ENCODE measurements at places on chromosomes 6 and 20.

DNA sequence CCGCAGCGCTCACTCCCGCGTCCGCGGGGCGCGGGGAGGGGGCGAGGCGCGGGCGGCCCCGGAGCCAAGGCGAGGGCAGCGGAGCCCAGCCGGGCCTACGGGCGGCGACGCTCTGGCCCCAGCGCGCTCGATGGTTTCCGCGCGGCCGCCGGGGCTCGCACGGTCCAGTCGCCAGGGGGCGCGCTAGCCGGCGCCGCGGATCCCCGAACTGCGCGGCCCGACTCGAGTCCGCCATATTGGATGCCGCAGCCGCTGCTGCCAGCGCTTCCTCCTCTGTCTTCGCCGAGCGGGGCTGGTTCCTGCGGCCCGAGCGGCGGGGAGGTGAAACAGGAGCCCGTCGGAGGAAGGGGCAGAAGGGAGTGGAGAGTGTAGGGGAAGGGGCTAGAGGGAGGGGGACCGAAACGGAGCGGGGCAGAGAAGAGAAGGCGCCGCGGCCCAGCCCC, at the start of gene SCAF8:
SCAF8 (plus strand) TSS at position 234 of the 443 bp plus-strand sequence. CDS start 485 bp downstream, outside the sequence.
- DNase-seq, result peak; percentile 68

DNA sequence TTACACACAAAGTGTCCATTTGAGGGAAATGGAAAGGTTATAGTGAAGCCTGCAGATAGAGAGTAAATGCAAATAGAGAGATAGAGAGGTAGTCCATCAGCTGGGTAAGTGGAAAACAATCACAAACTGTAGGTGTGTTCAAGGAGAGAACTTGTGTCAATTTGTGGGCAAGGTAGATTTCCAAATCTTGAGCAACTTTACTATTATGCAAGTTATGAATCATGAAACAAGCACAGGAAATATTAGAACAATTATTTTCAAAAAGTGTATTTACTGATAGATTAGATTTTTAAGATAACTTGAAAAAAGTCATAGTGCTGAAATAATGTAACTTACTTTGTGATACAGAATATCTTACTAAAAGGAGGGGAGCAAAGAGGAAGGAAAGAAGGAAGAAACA, 792.9 kb downstream of the EYS start:
- no peak for DNase-seq

- no peak for DNase-seq
These were observed 4.4 kb downstream of the RGS19 start for GRCh38 chr20:64074963-64075362.

GRCh38 chr20:8855315-8855714, 213.6 kb upstream of the PLCB4 start:
- DNase-seq, result no peak

GRCh38 chr6:107800564-107801164, 23.4 kb downstream of the SCML4 start:
- DNase-seq, result no peak

DNA sequence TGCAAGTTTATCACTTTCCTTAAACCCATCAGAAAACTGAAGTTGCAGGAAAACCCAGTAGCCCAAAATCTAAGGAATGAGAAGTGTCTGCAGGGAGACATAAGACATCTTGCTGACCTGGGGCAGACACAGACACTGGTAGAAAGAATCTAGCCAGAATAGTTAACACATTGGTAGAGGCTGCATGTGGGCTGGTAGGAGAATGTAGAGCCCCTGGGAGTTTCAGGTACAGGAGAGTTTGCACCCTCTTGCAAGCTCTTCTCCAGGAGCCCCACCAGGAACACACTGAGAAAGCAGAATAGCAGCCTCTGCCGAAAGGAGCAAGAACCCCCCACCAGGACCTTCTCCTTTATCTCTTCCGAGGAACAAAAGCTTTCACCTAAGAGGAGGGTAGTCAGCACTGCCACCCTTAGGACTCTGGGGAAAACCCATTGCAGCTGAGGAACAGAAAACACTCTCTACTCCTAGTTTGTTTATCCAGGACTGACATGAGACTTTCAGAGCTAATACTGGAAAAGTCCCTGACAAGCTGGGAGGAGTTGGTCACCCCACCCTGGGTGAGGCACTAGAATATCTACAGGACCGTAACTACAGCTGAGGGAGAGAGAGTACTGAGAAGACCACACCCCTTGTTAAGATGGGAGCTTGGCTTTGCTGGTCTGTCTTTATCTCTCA, 10.5 kb upstream of the OGFRL1 start:
- DNase-seq, result no peak

GRCh38 chr6:147508866-147509608, 547 bp downstream of the SAMD5 start:
- DNase-seq, result no peak

DNA sequence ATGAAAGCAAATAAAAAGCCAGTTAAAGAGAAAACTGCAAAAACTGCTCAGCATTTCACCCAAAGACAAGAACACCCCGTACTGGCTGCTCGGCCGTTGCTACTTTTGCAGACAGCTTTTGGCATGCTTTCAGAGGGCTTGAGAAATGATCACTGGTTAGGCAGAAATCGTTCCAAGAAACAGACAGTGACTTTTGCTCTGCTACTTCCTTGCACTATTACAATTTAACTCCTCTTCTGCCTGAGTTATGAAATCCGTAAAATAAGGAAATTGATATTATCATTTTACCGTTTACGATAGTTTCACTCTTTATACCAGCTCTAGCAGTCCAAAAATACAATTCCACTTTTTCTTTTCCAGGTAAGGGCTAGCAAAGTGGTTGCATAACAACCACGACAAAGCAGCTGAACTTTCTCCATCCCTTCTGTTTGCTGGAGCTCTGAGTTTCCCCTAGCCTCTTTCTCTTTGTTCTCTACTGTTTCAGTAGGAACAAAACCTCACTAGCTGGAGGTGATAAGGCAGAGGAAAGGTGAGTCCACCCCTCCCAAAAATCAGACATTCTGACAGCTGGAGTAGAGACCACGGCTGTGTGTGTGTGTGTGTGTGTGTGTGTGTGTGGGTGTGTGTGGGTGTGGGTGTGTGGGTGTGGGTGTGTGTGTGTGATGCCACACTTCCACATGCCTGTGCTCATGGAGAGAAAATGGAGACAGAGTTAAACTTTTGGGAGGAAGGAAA, 191.8 kb upstream of the RREB1 start:
- peak; percentile 92 for DNase-seq

GRCh38 chr20:50980071-50980681, 21.6 kb downstream of the MOCS3 start:
- DNase-seq, result peak; percentile 43

GRCh38 chr6:45365036-45365435, 12.7 kb downstream of the SUPT3H start:
- no peak for DNase-seq

- no peak for DNase-seq
These were observed 18.5 kb upstream of the ZSCAN9 start for GRCh38 chr6:28206527-28206926.

GRCh38 chr6:55516736-55517135, 62.3 kb downstream of the HMGCLL1 start:
- DNase-seq, result no peak

GRCh38 chr6:41462033-41462432, 84.1 kb upstream of the FOXP4 start:
- DNase-seq, result no peak

GRCh38 chr6:29667158-29667557, 10.3 kb downstream of the MOG start:
- DNase-seq, result no peak

DNA sequence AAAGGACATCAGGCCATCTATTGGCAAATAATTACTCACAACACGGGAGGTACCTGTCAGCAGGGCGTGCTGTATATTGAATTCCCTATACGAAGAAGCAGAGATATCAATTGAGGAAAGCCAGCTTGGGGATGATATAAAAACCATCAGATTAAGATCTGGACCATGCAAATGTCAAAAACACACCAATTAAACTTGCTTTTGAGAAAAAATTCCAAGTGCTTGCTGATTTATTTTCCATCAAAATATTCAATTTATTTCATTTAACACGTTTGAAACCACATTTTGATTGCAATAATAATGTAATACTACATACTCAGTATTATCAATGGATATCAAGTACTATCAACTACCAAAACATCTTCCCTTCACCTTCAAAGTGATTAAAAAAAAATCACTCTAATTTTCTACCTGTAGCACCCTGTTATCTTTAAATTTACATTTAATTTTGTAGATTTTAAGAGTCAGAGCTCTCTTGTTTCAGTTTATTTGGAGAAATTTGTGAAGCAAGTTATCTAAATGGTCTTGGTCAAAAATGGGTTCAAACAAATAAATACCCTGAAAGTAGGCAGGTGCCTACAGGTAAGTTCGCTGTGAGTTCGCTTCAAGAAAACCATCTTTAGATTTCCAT, 6.8 kb upstream of the TBX18 start:
- DNase-seq, result no peak

GRCh38 chr6:18990059-18990978, 603.2 kb downstream of the RNF144B start:
- no peak for DNase-seq

GRCh38 chr6:83381949-83382348, 48.9 kb downstream of the ME1 start:
- DNase-seq, result no peak

DNA sequence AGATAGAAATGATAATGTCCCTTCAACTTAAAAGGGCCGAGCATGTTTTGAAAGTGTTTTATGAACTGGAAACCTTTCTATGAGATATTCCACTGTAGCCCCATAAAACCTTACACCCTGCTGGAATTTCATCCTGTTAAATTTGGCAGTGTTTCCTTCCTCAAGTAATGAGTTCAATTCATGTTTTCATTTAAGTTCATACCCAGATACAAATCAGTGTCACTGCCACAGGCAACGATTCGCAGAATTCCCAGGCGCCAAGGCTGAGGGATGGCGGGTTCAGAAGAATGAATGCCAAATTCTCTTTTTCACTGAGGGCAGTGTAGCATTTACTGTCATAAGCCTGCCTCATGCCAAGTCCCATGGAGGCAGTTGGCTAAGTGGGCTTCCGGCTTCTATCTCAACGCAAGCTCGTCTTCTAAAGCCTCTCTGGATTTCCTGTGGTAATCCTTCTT, 511.8 kb upstream of the ID4 start:
- no peak for DNase-seq

GRCh38 chr20:23254034-23254433, 96.6 kb upstream of the NXT1 start:
- DNase-seq, result no peak

- DNase-seq, result no peak
These were observed 41.0 kb downstream of the ZMYND8 start for GRCh38 chr20:47315339-47316056.

DNA sequence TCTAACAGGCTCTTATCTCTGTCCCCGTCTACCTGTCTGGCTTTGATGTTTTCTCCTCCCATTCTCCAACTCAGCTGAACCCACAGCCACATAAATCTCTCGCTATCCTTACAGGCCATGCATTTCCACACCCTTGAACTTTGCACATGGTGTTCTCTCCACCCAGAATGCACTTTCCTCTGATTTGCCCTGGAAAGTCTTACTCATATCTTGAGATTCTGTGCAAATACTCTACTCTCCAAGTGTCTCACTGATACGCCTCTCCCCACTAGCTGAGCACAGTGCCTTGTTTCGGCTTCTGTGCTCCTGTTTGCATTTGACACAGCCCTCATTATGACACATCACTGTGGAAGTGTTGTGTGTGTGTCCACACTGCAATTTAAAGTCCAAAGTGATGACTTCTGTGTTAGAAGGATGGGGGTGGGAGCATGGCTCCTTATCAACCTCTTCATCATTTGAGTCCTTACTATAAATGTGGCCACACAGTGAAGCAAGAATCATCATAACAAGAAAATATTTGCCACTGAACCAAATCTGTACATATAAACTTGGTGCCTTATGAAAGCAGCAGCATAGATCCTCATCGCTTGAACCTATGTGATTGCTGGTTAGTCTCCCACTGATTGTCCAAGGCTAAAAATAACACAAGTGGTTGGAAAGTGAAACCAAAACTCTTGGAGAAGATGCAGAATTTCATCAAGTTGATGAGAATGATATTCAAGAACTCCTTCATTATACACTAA, 5.5 kb upstream of the PRELID3B start:
- DNase-seq, result no peak

DNA sequence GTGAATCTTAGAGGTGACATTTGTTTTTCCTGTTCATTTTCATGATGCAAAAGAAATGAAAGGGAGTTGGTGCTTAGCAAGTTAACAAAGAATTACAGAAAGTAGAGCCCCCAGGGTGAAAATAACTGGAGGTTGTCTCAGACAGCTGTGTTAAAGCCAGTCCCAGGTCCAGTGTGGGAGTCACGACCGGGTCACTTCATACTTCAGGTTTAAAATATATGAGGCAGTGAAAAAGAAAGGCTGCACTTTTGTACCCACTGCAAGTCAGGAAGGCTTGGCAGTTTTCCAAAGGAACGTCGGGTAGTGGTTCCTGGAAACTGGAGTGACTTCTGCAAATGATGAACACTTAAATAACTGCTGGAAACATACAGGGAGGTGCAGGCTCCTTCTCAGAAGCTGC, 91.5 kb upstream of the THBS2 start:
- no peak for DNase-seq

- no peak for DNase-seq
These were observed 41.7 kb downstream of the GFOD1 start for GRCh38 chr6:13445744-13446115.

DNA sequence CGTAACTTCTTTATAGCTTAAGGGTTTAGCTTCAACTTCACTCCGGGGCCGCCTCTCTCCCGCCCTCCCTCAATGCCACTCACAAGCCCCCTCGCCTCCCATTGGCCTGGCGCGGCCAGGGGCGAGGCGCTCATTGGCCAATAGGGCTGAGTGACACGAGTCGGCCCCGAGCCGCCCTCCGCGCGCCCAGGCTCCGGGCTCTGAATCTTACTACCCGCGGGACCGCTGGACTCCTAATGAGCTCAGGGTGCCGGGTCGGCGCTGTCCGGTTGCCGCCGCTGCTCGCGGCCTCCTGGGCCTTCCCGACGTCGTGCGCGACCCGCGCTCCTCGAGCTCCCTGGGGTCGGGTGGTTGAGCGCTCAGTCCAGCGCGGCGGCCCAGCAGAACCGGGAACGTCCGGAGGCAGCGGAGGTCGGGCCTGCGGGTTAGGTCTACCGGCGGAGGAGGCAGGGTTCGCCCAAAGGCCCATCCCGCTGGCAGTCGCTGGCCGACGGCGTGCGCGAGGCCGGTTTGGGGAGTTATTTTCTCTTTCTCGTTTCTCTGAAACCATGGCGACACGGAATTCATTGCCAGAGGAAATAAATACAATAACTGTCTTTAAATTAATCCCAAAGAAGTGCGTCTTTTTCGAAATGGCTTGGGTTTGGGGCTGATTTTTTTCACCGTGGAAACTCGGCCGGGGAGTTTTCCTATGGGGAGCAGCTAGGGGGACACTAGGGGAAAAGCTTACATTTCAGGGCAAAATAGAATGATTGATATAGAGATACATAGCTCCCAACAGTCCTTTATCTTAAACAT, at the start of gene SIM1:
SIM1 (minus strand) TSS at position 19 of the 798 bp plus-strand sequence. CDS start 1,453 bp downstream, outside the sequence.
- peak; percentile 5 for DNase-seq

- no peak for DNase-seq
These were observed 78.5 kb upstream of the AHI1 start for GRCh38 chr6:135576055-135576454.

GRCh38 chr6:141488488-141488887, 644.2 kb upstream of the GJE1 start:
- DNase-seq, result no peak
